Pancreas (tissue), 10 donors: ENCODE measurements at places on chromosomes 13 and 19. TPM values are rescaled to one million over a fixed set of nuclear protein-coding genes. Genes with fewer than 3 reads are reported as not detected.

GRCh38 chr13:97119943-97120342 lies 102.2 kb upstream of the MBNL2 start:
- no peak for DNase-seq

GRCh38 chr19:4360641-4361151 lies 17.3 kb downstream of the MPND start:
- DNase-seq: no peak

DNA sequence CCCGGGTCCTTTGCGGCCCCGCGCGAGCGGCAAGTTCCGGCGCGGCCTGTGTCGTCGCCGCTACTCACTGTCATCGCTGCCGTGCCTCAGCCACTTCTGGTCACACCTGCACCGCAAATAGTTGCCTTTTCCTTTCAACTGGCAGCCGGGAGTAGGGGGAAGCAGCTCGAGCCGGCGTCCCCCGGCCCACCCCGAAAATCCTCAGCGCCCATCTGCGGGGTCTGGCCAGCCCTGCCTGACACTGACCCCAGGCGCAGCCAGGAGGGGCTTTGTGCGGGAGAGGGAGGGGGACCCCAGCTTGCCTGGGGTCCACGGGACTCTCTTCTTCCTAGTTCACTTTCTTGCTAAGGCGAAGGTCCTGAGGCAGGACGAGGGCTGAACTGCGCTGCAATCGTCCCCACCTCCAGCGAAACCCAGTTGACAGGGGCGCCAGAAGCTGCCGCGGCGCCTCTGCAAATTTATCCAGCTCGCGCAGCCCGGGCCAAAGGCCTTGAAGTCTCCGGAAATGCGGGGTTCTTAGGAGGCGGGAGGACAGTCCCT lies 1.7 kb downstream of the PDX1 start:
- DNase-seq: no peak

GRCh38 chr13:94602467-94602866 lies 810 bp downstream of the GPR180 start:
- DNase-seq: no peak

GRCh38 chr13:106440866-106441265 lies 94.6 kb downstream of the EFNB2 start:
- no peak for DNase-seq

- DNase-seq: no peak
Measured at GRCh38 chr13:96728463-96728862, 265.8 kb downstream of the OXGR1 start.

DNA sequence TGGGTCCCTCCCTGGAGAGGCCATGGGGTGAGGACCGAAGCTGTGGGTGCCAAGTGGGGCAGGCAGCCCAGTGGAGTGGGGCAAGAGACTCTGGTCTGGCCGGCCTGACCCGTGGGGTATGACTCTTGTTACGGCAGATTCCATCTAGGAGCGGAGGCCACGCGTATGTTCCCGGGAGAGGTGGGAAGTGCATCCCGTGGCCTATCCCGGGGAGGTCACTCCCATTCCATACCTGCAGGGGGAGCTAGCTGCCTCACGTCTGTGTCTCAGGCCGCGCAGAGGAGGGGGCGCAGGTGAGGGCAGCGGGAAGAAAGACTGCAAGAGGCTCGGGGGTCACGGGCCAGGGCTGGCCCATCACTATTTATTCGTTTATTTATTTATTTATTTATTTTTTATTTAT lies 4.9 kb downstream of the CSNK1G2 start:
- peak; percentile 30 for DNase-seq

DNA sequence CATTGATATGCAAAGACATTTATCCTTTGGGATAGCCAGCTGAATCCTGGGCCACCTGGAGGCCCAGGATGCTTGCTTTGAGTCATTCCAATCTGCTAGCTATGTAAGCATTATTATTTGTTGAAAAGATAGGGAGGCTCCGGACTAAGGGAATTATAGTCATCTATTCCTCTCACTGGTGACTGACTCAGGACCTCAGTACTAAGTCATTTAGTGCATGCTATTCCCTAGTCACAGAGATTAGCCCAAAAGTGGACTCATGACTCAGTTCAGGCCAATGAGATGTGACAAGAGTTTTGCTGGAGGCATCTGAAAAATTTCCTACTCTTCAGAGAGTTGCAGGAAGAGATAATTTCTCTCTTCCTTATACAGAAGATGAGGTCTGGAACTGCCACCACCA lies 67.9 kb upstream of the ITM2B start:
- no peak for DNase-seq

DNA sequence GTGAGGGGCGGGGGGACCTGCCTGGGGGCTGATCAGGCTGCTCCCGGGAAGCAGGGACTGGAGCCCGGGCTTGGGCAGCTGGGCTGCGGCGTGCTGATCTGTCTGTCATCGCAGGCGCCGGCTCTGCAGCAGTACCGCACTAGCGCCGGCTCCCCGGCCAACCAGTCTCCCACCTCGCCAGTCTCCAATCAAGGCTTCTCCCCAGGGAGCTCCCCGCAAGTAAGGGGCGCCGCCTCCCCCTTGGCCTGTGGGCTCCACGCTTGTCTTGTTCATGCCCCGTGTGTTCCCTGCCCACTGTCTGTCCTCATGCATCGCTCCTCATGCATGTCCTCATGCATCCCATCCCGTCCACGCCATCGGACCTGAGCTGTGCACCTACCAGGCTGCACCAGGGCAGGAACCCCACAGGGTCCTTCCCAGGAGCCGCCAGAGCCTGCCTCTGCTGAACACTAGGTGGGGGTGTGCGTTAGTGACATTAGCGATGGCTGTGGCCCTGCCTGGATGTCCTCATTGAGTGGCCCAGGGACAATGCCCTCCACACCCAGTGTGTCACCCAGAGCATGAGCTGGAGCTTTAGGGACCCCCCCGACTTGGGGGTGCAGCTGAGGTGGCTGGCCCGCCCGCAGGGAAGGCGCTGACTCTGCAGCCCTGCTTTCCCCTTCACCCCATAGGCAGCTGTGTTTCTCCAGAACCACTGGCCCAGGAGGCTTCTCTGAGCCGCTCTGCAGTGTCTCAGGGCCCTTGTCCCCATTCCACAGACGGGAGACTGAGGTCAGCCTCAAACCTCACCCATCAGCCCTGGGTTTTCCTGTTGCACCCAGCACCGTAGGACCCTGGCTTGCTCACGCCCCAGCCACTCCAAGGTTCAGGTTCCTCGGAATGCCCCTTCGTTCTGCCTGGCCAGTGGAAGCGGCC lies 19.5 kb downstream of the COMP start:
- no peak for DNase-seq

GRCh38 chr13:113400621-113401451 lies 36.9 kb upstream of the GRTP1 start:
- peak; percentile 38 for DNase-seq

- DNase-seq: no peak
Measured at GRCh38 chr19:32223595-32224370, 121.6 kb upstream of the ZNF507 start.

DNA sequence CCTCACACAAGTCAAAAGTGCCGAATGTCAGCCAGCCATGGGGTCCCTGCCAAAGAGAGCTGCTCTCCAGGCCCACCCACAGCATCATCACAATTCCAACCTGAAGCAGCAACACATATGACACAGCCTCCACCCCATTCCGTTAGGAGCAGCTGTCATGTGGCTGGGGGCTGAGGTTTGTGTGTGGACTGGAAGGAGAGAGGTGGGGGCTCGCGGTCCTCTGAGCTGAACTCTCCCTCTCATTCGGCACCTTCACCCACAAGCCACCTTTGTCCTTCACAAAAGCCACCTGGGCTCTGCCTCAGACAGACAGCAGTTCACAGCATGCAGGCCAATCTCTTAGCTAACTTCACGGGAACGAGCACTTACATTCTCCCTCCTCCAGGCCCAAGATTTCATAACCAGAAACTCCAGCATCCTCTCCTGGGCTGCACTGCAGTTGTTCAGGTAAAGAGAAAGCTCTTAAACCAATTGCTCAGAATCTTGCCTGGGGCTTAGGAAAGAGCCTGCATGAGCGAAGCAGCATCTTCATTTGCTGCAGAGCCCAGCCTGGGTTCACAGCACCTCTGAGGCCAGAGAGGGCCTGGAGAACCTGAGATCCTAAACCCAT lies 7.2 kb downstream of the RAB20 start:
- no peak for DNase-seq

- peak; percentile 58 for DNase-seq
Measured at GRCh38 chr13:98144027-98144741, 1.3 kb downstream of the FARP1 start.

- DNase-seq: no peak
Measured at GRCh38 chr13:46119883-46120614, 15.2 kb upstream of the CPB2 start.

DNA sequence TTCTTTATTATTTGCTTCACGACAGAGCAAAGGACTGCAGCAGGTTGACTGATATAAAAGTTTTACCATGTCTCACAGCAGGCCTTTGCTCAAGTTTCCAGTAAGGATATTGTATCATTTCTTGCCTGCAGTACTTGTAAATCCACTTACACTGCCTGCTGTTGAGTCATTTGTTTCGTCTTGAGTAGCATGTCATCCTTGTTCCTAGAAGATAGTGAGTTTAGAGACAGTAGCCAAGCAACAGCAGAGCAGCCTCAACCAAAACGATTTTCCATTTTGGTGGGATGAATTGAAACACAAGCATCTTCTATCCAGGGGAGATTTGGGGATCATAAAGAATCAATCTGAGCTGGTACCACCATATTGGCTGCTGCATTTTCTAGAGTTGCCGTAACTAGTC lies 24.0 kb upstream of the ALOX5AP start:
- DNase-seq: no peak

GRCh38 chr13:40164133-40164532 lies 502.3 kb downstream of the FOXO1 start:
- no peak for DNase-seq

DNA sequence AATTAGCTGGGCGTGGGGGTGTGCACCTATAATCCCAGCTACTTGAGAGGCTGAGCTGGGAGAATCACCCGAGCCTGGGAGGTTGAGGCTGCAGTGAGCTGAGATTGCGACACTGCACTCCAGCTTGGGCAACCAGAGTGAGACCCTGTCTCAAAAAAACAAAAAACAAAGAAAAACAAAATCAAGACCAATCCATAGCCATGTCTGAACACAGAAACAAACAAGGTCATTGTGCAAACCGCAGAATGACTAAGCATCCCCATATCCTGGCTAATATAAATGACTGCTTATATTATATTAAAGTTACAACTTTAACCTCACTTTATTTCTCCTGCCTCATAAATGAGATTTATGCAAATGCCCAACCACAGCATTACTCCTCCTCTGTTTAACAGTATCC lies 2.3 kb upstream of the LYPD3 start:
- no peak for DNase-seq

DNA sequence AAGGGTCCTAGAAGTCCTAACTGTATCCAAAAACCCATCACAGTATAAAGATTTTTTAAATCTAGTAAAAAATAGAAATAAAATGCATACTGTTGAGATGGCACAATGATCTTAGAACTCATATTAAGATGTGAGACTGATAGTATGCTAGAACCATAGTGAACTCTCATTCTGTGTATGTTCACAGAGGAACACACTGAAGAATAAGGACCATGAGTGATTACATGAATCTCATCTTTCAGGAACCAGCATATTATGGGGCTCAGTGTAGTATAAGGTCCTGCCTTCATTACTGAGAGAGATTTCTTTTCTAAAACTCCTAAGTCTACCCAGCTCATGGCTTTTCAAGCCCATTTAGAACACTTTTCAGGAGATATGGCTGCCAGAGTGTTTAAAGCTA lies 59.8 kb upstream of the RFC3 start:
- no peak for DNase-seq

- no peak for DNase-seq
Measured at GRCh38 chr13:42477596-42478190, 96.3 kb upstream of the TNFSF11 start.

DNA sequence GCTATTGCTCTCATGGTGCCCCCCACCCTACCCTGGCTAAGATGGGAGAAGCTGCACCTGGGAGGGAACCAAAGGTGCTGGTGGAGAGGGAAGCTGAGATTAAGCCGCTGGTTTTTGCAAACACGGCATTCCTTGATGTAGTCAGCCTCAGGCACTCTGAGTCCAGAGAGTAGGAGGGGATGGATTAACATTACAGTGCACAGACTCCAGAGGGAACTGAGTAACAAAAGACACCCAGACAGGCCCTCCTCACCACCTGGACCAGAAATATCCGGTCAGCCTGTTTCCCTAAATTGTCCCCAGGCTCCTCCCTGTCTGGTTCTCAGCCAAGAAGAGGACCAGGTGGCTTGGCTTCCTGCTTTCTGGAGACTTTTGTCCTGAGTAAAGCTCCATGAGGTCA lies 28.9 kb upstream of the PABPC3 start:
- no peak for DNase-seq

DNA sequence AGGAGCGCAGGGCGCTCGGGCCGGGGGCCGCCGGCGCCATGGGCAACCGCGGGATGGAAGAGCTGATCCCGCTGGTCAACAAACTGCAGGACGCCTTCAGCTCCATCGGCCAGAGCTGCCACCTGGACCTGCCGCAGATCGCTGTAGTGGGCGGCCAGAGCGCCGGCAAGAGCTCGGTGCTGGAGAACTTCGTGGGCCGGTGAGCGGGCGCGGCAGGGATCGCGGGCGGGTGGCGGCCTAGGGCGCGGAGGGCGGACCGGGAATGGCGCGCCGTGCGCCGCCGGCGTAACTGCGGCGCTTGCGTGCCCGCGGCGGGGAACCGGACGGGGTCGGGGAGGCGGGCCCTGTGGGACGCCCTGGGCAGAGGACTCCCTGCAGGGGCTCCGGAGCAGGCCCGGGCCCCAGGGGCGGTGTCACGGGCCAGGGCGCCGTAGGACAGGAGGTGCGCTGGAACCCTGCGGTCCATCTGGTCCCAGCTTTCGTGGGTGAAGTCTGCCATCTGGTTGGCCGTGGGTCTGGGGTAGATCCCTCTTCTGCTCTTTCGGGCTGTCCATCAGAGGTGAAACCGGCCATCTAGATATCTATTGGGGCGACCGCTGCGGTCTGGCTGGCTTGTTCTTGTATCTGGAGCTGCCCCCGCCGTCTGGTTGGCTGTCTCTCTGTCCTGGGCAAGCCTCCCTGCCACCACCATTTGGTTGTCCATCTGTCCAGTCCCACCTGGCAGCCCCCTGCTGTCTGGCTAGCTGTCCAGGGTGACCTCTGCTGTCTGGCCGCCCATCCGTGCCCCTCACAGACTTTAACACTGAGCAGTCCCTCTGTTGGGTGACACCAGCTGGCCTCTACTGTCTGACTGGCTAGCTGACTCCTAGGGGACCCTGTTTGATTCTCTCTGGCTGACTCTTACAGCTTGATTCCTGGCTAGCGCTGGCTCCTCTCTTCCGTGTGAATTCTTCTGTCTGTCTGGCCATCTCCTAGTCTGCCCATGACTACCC lies 622 bp downstream of the DNM2 start:
- DNase-seq: peak; percentile 64

The MLLT1 gene
- 26.5 TPM for total RNA-seq

The PALM gene
- total RNA-seq: 12.6 TPM

The KLF1 gene
- 0.22 TPM for total RNA-seq

The CGB1 gene
- not detected for total RNA-seq

The DDX39A gene
- total RNA-seq: 19.5 TPM

The ZNF296 gene
- 0.44 TPM for total RNA-seq

The FFAR2 gene
- total RNA-seq: not detected

The GNG7 gene
- total RNA-seq: 4.0 TPM

The FZR1 gene
- 18.1 TPM for total RNA-seq
